ENCODE measurements at places on chromosomes 1 and 21.

GRCh38 chr1:236997361-236997760 is 6.9 kb downstream of the MT1HL1 start:
- DNase-seq = no peak

DNA sequence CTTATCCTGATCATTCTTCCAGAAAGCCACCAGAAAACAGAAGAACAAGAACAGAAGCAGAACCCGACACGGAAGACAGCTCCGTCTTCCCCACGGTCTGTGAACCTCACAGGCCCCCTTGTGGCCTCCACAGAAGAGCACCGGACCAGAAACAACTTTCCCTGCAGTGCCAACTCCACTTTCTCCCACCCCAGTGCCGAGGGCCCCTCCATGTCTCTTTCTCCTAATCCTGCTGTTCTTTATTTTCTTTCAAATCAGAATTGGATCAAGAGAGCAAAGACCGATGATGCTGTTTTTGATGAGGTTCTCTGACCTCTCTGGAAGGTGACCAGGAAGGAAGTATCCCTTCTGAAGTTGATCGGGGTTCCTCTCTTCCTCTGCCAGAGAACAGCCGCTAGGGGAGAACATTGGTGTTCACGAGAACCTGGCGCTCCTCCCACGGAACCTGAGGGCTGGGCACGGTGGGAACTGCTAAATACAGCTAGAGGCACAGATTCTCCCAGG is 58.9 kb upstream of the CTTNBP2NL start:
- no peak for DNase-seq

- no peak for DNase-seq
Measured at GRCh38 chr1:235646463-235646862, 3.1 kb downstream of the GNG4 start.

DNA sequence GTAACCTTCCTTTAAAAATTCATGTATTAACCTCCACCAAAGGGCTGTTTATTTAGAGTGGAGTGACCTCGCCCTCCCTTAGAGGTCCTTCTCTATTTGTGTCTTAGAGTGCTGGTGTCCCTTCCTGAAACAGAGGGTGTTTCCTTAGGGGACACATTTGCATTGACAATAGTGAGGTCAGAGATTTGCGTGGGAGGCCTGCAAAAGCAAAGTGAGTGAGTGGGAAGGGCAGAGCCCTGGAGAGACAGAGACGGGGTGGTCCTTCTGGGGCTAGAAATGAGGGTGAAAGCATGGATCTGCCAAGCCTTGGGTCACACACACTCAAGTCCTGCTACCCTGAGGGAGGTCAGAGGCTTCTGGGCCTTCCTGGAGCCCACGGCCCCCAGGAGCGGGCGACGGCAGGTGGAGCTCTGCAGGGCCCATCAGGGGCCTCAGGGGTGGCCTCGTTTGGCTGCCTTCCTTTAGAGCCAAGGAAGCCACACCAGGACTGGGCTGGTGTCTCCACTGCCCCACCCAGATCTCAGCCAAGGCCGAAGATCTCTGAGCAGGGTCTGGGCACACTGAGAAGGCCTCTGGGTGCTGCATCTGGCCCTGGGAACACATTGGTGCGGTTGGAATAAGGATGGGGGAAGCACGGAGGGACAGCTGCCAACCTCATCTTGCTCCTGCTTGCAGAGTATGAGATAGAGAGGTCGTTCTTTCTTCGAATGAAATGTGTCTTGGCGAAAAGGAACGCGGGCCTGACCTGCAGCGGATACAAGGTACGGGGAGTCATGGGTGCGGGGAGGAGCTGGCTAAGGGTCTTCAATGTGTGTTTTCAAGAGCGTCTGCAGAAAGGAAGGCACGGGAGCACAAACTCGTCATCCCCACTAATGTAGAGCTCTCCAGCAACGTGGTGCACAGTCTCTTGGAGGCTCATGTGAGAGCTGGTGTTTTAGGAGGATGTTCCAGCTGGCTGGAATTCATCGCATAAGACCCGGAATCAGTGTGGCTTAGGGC is 23.8 kb downstream of the SIM2 start:
- DNase-seq = no peak

GRCh38 chr1:61353797-61354406 is 271.5 kb downstream of the NFIA start:
- DNase-seq = no peak

DNA sequence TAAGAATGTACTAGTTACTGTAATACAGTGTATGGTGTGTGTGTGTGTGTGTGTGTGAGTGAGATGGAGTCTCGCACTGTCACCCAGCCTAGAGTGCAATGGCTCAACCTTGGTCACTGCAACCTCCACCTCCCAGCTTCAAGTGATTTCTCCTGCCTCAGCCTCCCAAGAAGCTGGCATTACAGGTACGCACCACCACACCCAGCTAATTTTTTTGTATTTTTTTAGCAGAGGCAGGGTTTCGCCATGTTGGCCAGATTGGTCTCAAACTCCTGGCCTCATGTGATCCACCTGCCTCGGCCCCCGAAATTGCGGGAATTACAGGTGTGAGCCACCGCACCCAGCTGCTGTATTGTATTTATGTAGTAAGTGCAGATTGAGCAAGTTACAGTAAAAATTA is 2.9 kb upstream of the LRRC40 start:
- DNase-seq = no peak

- DNase-seq = no peak
Measured at GRCh38 chr1:29767769-29768425, 531.6 kb downstream of the PTPRU start.

GRCh38 chr21:14241297-14241696 is 25.3 kb downstream of the RBM11 start:
- DNase-seq = no peak

DNA sequence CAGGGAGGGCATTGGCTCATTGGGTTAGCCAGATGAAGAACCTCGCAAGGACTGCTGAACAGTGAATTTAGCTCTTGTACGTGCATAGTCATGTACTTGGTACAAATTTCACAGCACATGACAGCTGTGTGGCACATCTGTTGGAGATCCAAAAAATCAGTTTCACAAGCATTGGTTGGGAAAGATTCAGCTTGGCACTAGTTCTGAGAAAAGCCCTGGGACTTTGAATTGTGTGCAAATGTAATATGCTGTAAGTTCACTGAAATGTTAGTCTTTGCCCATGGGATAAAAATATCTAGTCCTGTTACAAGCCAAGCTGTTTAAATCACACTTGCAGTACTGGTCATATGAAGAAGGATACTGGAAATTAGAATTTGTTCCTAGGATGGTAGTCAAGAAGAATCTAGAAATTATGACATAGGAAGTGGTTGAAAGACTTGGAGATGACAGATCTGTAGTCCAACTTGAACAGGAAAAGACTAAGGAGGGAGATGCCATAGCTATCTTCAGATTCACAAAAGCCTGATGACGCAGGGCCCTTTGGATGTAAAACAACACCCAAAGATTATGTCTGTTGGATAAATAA is 19.2 kb downstream of the LAMC2 start:
- DNase-seq = no peak

DNA sequence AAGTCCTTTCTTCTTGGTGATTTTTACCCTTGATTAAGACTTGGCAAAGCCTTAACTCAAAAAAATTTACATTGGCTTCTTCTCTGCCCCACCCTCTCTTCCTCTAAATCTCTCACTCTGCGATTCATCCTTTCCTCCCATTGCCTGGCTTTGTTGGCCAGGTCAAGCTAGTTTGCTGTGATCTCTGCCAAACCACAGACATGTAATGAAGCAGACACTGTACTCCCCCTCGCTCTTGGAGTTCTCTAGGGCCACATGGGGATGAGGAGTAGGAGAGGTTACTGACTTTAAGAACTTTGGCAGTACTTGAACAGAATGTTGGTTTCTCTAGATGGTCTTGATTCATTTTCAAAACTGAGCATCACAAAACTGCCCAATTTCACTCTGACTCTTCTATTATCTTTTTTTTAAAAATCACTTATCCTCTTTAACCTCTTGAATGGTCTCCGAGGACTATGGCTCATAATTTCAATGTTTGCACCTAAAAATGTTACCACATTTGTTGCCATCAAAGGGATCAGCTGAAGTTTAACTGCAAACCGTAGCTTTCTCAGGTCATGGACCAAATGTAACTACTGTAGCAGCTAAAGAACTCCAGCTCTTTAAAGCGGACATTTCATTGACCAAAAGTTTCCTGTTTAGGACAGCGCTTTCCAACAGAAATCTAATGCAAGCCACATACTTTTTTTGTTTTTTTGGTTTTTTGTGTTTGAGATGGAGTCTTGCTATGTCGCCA is 62.7 kb upstream of the IPO9 start:
- no peak for DNase-seq

DNA sequence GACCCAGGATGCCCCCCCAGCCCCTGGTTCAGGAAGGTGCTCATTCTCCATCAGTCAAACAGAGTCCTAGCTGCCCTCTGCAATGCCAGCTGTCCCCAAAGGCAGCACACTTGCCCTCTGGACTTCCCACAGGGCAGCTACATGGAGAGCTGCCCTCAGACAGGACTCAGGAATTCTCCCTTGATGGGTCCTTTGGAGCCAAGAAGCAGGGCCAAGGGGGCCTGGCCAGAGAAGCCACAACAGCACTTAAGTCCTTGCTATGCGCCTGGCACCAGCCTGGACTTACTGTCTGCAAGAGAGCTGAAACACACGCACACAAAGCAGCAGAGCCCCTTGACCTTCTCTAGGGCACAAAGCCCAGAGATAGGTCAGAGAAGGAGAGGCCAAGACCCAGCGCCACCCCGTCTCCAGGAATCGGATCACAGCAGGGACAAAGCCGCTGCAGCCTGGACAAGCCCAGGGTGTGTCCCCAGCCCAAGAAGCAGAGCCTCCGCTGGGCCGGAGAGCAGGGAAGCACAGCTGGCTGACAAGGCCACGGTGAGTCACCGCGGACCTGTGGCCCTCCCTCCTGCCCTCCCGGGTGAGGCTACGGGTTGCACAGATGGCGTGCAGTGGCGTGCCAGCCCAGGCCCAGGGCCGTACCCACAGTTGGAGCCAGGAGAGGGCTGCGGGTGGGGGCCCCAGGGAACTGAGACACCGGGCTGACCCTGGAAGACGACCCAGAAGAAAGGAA is 1.7 kb downstream of the WNT9A start:
- DNase-seq = no peak

DNA sequence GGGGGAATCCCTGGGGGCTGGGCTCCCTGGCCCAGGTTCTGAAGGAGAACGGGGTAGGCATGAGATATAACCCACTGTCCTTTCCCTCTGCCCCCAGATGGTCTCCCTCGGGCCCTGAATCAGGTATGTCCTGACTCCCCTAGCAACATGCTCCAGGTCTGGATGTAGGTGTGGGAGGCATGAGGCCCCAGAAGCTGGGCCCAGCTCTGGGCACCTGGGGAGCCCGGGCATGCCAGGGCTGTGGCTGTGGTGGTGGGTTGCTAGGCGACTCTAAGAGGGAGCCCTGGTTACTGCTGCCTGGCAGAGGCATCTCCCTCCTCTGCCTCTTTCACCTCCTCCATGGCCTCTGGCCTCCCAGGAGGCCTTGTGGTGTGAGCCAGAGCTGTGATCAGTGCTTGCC is 16.2 kb downstream of the FOXO6 start:
- DNase-seq = no peak

DNA sequence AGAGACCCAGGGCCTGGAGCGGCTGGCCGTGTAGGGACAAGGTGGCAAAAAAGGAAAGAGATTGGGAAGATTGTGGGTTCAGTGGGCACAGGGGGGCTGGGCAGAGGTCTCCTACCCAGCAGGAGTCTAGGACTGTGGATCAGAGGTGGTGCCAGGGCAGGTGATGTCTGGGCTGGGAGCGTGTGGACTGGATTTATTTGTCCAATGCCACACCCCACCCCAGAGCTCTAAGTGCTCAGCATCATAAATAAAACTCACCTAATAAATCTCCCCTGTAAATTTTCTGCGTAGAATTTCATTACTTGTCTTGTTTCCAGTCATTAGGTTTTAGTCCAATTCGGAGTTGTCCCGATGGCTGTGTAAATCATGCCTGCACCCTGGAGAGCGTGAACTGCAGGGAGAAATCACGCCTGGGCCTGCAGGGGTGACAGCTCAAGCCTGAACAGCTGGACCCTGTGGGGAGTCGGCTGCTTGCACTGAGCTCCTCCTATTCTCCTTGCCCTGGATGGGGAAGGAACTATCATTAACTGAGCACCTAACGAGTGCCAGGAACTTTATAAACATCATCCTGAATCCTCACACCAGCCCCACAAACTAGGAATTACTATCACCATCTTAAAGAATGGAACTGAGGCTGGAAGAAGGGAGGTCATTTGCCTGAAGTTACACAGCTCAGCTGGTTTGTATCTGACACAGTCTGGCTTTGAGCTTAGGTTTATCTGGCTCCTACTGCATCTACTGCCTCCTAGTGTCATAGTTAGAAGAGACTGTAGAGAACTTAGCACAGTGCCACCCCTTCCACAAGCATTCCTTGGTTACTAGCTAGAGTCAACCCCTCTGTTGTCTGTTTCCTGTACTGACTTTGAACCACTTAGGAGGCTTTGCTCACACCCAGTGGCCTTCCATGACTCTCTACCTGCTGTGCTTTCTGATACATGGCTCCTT is 25.0 kb upstream of the POU3F1 start:
- DNase-seq = no peak

- DNase-seq = no peak
Measured at GRCh38 chr1:81617308-81617967, 183.3 kb upstream of the ADGRL2 start.

DNA sequence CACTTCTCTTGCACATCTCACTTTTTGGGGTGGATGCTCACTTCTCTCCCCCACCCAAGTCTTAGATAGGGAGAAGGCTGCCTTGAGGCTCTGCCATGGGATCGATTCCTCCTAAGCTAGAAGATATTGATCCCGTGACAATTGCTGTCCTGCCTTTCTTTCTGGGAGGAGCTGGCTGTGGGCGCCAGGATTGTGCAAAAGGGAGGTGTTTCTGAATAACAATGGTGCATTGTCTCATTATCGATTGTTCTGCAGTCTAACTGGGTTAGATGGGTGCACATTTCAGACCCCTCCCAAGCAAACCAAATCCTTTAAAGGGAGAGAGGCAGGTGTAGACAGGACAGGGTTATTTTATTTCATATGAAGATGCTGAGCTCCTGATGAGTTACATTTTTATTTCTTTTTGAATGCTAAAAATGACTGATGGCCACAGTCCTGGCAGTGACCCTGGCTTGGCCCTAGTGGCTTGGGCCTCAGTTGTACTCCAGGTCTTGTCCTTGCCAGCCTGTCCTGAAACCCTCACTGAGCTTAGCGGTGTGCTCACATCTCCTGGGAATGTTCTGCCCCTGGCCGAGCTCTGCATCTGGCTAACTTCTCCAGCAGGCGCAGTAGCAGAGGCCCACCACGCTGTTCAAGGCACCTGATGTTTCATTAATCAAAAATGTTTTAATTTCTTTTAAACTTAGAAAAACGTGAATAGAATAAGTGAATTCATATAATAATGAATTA is 99.0 kb upstream of the KAZN start:
- no peak for DNase-seq

GRCh38 chr1:244383278-244383884 is 68.3 kb downstream of the ADSS2 start:
- no peak for DNase-seq

Measured in stimulated activated CD4-positive, alpha-beta T cell treated with anti-CD3 and anti-CD28 coated beads, Interleukin-1b, Interleukin-23, amount 100 ng/mL, for 24 hours (primary cell).